Eye (tissue), 1 donor: ENCODE measurements at places on chromosomes 12 and 14.
A peak's percentile ranks its signal among the peaks of the same experiment; 100 is the strongest.

DNA sequence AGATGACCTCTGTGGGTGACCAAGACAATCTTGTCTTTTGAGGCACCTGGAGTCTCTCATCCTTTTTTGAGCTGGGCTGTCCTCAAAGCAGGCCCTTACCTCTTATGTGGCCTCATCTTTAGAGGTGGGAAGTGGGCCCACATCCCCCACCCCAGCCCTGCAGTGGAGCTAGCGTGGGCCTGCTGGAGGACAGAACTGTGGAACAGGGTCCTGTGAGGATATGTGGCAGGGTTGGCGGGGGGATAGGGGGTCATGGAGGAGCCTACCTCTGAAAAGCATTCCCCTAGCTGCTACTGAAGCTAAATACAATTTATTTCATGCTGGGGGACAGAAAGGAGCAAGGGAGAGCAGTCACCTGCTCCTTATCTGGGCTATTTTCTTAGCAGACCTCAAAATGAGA is 457 bp upstream of the GPD1 start:
- no peak for DNase-seq

- no peak for DNase-seq
These were observed 69.7 kb downstream of the MGAT4C start for GRCh38 chr12:86186449-86186848.

DNA sequence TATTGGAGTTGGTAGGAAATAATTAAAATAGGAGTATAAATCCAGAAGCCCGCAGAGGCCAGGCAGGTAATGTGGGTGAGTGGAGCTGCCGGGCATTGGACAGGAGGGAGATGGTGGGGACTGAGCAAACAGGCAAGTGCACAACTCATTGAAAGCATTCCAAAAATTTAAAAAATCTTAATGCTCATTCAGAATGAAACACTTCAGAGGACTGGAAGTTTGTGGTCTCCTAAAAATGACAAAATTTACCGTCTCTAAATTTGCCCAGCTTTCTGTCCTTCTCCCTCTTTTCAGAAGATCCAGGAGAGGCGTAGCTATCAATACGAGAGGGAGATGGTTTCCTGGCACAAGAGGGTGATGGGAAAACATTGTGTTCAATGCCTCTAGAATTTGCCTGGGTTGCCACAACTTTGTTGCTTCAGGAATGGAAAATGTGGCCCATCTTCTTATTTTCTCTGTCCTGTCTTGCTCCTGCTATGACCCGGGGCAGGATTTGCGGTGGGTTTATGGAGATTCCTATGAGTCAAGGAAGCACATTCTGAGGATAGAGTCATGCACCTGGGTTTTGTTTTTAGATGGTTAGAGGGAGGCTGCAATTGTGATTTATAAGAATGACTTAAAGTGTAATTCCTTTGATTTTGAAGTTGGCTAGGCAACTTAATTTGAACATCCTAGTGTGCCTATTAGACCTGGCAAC is 72.2 kb downstream of the BORCS5 start:
- no peak for DNase-seq

GRCh38 chr14:68651652-68652432 is 141.0 kb downstream of the ZFP36L1 start:
- DNase-seq = peak; percentile 43
